Naive B cell (primary cell): ENCODE measurements at places on chromosomes 4 and X. TPM values are rescaled to one million over a fixed set of nuclear protein-coding genes. Genes with fewer than 3 reads are reported as not detected.
A peak's percentile ranks its signal among the peaks of the same experiment; 100 is the strongest.

The SMIM10L2A gene
- not detected for polyA plus RNA-seq

DNA sequence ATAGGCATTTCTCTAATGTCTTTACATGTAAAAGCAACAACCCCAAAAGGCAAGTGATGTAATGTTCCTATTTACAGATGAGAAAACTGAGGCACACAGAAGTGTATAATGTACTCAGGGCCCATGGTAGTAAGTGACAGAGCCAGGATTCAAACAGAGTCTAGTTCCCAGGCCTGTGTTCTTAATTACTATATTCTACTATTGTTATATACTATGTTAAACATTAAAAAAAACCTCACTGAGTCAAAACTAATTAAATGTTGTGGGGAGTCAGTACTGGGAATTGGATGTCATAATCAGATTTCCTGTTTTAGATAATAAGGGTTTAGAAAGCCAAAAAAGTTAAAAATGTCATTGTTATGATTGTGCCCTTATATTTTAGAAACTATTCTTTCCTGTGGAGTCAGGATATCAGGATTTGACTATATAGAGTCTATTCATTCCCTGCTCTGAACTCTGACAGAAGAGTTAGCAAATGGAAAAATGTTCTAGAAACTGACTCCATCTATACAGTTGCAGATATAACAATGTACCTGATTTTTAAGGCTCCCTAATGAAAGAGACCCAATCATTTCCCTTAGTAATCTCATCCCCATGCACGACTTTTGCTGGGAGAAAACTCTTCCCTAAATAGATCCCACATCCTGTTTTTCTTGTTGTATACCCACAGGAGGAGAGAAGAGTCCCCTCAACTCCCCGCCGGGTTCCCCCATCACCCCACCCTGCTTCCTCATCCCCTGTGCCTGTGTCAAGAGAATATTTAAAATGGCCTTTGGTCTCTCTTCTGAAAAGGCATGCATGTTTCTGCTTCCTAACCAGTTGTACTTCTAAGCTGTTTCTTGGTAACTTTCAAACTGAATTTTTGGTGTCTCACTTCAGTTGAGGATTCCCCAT is 69.7 kb downstream of the REELD1 start:
- no peak overlapping the region for H3K27ac ChIP-seq
- no peaks in the 10 kb centered on the region for H3K4me1 ChIP-seq
- H3K36me3 ChIP-seq: peaks cover 7% of the 10 kb centered on the region

GRCh38 chrX:39773923-39774773 is 323.6 kb downstream of the BCOR start:
- peaks cover 4% of the 10 kb centered on the region for H3K4me1 ChIP-seq
- DNase-seq: no peak
- no peaks in the 10 kb centered on the region for H3K27me3 ChIP-seq
- no peak overlapping the region for H3K4me3 ChIP-seq
- H3K27ac ChIP-seq: no peak overlapping the region

- H3K4me1 ChIP-seq: no peaks in the 10 kb centered on the region
- no peak for DNase-seq
- H3K4me3 ChIP-seq: no peak overlapping the region
- peaks cover 13% of the 10 kb centered on the region for H3K27me3 ChIP-seq
- H3K36me3 ChIP-seq: no peaks in the 10 kb centered on the region
- H3K27ac ChIP-seq: no peak overlapping the region
Observed at GRCh38 chr4:151417164-151417571, 8.2 kb downstream of the FHIP1A start.

- H3K4me1 ChIP-seq: no peaks in the 10 kb centered on the region
- H3K36me3 ChIP-seq: no peaks in the 10 kb centered on the region
- no peaks in the 10 kb centered on the region for H3K27me3 ChIP-seq
Observed at GRCh38 chrX:111886678-111887077, 10.7 kb downstream of the TRPC5OS start.

DNA sequence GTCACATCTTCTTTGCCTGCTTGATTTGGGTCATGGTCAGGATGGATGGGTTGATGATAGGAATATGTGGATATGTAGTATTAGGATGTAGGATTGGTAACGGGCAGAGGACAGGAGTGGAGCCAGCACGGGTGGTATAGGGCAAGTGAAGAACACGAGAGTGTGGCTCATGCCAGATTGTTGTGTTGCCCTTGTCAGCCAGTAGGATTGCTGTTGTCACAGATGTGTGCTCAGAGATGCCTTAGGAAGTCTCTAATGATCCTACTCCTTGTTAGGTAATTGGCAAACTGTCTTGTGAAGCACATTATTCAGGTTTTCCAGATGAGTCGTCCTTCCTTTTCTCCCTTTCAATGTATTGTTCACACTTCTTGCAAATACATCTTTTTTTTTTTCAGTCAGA is 5.5 kb downstream of the ATP10D start:
- no peak overlapping the region for H3K27ac ChIP-seq
- H3K4me3 ChIP-seq: peak overlapping the region; percentile 69
- H3K4me1 ChIP-seq: peaks cover 60% of the 10 kb centered on the region
- no peaks in the 10 kb centered on the region for H3K27me3 ChIP-seq
- peaks cover 17% of the 10 kb centered on the region for H3K36me3 ChIP-seq

GRCh38 chrX:635428-636090 is 5.0 kb downstream of the SHOX start:
- H3K4me1 ChIP-seq: peaks cover 18% of the 10 kb centered on the region
- no peak for DNase-seq
- H3K27me3 ChIP-seq: peaks cover 69% of the 10 kb centered on the region
- peaks cover 18% of the 10 kb centered on the region for H3K36me3 ChIP-seq
- no peak overlapping the region for H3K4me3 ChIP-seq
- no peak overlapping the region for H3K27ac ChIP-seq

The CENPE gene
- polyA plus RNA-seq: 1.2 TPM

The ARHGAP36 gene
- polyA plus RNA-seq: not detected

GRCh38 chr4:47531241-47531953 is 46.3 kb downstream of the ATP10D start:
- H3K27ac ChIP-seq: peak overlapping the region; percentile 69
- H3K4me3 ChIP-seq: peak overlapping the region; percentile 55
- peaks cover 61% of the 10 kb centered on the region for H3K4me1 ChIP-seq
- H3K36me3 ChIP-seq: peaks cover 64% of the 10 kb centered on the region

The TMEM271 gene
- not detected for polyA plus RNA-seq

DNA sequence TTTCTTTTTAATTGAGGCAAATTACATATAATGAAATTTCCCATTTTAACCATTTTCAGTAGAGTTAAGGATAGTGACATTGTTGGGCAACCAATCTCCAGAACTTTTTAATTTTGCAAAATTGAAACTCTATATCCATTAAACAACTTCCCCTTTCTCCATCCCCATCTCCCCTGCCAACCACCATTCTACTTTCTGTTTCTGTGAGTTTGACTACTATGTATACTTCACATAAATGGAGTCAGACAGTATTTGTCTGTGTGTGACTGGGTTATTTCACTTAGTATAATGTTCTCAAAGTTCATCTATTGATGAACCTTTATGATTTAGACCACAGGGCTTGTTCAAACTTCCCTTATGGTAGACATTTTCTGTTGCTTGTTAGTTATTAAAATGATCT is 364.5 kb upstream of the MAD2L1 start:
- no peak overlapping the region for H3K4me3 ChIP-seq
- H3K4me1 ChIP-seq: no peaks in the 10 kb centered on the region
- no peak for DNase-seq
- H3K27me3 ChIP-seq: no peaks in the 10 kb centered on the region
- no peaks in the 10 kb centered on the region for H3K36me3 ChIP-seq
